ENCODE measurements at places on chromosomes 4 and X.
A peak's percentile ranks its signal among the peaks of the same experiment; 100 is the strongest.

DNA sequence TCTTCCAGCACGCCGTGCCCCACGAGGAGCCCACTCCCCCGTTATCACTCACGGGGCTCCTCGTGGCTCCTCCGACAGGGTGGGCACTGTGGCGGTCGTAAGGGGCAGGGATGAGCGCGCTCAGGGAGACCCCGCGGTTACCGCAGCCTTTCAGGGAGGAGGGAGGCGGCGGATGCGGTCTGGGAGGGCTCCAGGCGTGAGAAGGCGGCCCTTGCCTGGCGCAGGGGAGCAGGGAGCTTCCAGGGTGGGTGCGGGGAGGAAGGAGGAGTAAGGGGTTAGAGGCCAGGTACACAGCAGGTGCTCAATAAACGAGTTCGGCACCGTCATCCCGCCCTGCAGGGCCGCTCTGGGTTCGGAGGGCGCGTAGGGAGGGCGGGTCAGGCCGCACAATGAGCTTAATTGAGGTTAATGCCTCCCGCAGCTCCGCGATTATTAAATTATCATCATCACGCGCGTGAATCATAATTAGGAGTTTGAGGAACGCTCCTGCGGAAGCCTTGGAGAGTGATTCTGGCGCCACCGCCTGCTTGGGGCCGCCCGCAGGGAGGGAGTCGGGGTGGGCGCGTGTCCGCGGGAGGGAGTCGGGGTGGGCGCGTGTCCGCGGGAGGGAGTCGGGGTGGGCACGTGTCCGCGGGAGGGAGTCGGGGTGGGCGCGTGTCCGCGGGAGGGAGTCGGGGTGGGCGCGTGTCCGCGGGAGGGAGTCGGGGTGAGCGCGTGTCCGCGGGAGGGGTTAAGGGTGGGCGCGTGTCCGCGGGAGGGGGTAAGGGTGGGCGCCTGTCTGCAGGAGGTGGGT lies 7.6 kb upstream of the NKX1-1 start:
- no peak for ATAC-seq

DNA sequence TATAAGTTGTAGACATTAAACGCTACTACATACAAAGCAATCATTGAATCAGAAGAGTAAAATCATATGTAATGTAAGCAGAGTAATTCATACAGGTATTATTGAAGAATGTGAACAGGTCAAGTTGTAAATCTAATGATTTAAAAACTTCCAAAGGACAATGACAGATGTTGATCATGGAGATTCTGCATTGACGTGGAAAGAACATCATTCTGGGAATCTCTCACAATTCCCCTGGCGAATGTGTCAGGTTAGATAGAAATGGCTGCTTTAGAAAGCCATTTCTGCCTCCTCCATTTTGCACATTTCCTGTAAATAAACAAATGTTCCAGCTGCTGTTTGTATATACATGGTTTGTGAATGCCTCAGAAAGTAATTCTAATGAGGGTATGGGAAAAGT lies 719.4 kb downstream of the ADGRL3 start:
- no peak for ATAC-seq

DNA sequence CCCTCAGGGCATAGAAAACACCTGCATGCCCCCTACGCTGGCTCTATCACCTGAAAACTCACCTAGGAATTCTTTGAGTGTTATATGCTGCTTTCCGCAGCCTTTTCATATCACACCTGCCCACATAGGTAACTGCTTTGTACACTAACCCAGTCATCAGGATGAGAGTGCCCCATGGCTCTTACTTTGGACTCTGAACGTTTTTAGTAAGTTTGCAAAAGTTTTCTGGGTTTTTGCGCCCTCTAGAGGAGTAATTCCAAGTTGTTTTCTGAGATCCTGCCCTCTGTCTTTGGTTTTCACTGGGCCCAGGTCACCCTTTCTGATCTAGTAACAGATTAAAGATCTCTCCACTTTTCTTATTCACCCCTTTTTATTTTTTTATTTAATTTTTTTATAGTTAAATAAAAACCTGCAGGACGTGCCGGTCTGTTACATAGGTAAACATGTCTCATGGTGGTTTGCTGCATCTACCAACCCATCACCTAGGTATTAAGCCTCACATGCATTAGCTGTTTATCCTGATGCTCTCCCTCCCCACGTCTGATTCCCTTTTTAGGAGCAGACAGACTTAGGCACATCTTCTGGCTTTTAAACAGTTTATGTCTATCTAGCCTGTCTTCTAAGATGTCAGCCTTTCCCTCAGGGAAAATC lies 139.2 kb downstream of the NWD2 start:
- no peak for ATAC-seq

DNA sequence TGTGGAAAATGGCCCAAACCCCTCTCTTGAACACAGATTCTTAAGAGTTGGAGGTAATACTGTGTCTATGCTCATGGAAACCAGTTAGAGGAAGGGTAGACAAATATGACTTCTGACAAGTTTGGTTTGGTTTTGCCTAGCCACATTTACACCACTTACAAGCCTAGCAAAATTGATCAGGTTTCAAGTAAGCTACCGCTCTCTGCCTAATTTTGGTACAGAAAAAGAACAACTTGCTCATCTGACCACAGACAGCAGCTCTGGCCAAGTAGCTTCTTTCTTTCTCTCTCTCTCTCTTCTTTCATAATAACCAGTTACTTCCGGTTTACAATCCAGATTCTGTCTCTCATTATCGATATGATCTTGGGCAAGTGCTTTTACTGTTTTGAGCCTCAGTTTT lies 260.0 kb downstream of the GLUD2 start:
- ATAC-seq: peak; percentile 16

- ATAC-seq: no peak
These were observed 87.0 kb downstream of the GLRA2 start for GRCh38 chrX:14616301-14616700.

DNA sequence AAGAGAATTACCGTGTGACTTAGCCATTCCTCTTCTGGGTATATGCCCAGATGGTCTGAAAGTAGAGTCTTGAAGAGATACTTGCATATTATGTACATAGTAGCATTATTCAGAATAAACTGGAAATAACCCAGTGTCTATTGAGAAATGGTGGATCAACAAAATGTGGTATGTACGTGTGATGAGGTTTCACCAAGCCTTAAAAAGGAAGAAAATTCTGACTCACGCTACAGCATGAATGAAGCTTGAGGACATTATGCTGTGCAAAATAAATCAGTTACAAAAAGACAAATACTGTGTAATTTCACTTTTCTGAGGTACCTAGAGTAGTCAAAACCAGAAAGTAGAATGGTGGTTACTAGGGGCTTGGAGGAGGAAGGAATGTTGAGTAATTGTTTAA lies 37.3 kb downstream of the GBA3 start:
- no peak for ATAC-seq

DNA sequence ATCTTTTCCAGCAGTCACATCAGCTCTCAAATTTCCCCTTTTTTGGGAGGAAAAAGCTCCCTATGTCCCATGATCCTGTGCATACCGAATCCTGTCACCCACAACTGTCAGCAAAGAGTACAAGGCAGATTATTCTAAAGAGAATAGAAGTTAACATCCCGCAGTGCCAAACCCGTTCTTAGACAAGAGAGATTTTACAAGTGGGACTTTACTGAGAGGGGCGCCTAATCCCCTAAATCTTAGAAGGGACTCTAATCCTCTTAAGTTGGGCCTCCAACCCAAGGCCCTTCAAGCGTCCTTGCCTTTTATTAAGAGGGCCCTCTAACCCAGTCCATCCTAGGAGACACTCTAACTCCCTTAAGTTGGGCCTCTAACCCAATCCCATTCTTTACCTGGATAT lies 193.9 kb downstream of the CPXCR1 start:
- no peak for ATAC-seq

DNA sequence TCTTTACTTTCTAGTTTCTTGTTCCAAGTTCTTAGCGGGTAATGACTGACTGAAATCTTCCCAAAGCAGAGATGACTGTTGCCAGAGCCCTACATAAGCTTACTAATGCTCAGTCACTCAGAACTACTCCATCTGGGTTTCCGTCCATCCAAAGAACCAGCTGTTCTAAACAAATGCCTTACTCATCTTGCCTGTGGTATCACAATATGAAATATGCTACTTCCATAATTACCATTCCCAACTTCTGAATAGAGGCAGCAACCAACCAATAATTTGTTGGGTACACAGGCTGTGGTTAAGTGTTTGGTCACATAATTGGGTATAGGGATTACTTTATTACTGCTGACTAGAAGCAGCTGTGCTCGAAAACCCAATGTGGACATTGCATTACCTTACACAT lies 930.2 kb upstream of the DIAPH2 start:
- no peak for ATAC-seq

- ATAC-seq: peak; percentile 48
These were observed 32.4 kb downstream of the EGF start for GRCh38 chr4:109945056-109945455.

DNA sequence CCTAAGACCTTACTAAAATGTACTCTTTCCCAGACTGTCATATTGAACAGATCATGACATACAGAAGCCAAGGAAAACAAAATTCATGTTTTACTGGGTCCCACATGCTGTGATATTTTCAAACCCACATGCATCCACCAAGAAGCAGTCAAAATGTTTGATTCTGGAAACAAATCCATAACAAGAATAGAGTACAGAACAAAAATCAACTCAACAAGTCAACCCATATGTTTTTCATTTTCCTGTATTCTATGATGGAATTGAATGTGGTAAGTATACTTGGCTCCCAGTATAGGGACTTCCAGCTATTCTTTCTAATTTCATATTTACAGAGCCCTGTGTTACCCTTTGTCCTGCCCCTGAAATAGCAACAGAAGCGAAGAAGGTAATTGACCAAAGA lies 106.8 kb downstream of the COL25A1 start:
- no peak for ATAC-seq

GRCh38 chr4:77028246-77028645 lies 47.5 kb downstream of the CCNI start:
- ATAC-seq: peak; percentile 74

DNA sequence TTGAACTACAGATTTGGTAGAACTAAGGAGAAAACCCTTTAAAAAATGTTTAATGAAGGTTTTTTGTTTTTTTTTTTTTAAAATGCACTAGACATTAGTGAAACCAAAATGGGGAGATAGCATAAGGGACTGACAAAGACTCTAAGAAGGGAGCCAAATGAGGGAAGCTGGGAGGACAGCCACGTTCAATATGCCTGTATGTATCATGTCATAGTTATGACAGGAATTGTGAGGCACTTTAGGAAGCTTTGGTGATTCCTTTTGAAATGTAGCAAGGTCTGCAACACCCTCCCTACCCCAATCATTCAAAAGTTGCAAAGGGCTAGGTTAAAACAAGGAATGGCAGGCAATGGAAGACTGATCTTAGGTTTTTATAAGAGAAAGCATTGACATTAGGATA lies 526.0 kb downstream of the TLL1 start:
- no peak for ATAC-seq

DNA sequence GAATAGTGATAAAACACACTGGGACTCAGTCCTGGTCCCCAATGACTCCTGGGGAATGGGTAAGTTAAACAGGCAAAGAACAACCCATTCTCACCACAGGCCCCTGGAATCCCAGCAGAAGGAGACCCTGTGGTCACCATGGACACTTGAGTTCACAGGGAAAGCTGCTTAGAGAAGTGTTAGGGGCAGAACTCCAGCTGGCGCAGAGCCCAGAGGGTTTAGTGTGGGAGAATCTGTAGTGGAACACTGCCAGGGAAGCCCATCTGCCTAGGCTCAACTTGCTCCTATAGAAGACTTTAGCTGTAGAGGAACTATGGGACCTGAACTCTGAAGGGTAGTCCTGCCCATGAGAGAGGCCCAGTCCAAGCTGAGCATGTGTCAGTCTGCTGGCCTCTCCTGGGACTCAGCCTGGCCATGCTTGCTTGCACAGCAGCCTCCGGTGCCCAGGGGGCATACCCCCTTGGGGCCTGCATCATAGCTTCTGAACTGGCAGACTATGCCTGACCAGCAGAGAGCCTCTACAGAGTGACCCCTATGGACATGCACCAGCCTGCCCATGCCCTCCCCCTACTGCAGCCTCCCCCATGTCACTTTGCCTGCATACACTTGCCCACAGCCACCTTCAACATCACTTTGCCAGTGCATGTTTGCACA lies 343.5 kb downstream of the IDS start:
- no peak for ATAC-seq

DNA sequence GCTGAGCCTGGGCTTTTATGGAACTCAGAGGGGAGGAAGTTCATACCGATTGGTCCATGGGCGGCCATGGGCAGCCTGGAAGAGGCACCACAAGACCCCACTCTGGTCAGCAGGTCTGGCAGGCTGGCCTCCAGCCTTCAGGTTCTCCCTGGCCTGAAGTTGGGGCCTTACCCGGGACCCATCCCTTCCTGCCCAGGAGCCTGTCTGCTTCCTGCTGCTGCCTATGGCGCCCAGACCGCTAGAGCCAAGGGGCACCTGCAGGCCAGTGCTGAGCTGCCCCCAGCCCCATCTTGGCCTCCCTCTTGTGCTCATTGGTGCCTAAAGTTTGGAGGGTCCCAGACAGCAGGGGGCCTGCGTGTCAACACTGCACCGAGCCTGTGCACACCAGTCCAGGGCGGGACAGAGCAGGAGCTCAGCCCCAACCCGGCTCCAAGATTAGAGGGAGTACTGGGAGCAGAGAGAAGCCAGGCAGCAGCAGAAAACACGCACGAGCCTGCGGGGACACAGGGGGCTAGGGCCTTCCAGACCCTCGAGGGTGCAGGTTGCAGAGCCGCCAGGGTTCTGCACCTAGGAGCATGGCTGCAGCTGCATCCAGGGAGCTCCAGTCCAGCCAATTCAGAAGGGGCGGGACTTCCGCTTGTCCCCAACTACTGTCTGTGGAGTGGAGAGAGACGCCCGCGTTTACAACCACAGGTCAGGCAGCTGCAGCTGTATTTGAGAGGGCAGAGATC lies 30.7 kb upstream of the ZNF280C start:
- no peak for ATAC-seq
